Mammary epithelial cell (primary cell): ENCODE measurements at places on chromosomes 4 and X. TPM values are rescaled to one million over a fixed set of nuclear protein-coding genes. Genes with fewer than 3 reads are reported as not detected.

DNA sequence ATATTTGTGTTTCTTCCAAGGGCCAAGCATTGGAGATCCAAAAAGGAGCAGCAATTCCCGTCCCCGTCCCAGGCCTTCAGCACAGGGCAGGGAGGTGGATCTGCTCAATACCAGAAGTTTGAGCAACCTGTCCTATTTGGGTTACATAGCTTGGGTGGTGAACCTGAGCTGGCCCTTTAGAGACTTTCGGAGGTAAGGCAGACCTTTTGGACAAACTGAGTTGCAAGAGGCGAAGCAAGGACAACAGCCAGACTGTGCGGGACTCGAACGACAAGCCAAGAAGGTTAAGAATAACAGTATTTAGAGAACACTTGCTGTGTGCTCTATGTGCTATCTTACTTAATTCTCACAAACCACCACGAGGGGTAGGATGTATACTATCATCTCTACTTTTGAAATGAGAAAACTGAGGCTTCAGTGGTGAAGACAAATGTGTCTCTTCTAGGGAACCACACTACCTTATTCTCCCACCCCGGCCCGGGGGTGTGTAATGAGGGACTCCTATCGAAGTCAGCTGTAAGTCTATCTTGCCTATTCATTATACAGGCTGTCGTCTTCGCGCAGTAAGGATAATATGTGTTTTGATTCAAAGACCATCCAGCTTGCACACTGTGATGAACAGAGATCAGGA is 1.3 kb downstream of the NOP14 start:
- DNase-seq, result no peak

DNA sequence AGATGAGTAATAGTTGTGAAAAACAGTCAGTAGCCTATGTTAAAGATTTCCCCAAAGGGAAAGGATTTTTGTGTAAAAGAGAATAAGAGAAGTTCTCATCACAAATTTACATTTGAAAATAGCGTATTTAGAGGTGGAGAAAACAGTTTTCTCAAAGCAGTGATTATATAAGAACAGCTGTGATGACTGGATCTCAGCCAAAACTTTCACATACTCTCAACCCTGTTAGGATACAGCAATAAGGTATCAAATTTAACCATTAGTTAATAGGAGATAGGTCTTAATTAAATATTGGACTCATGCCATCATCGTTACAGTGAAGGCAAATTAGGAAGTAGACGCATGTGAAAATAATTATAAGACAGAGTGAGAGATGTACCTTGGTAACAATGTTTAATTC is 622.7 kb downstream of the PCDH18 start:
- DNase-seq, result no peak

DNA sequence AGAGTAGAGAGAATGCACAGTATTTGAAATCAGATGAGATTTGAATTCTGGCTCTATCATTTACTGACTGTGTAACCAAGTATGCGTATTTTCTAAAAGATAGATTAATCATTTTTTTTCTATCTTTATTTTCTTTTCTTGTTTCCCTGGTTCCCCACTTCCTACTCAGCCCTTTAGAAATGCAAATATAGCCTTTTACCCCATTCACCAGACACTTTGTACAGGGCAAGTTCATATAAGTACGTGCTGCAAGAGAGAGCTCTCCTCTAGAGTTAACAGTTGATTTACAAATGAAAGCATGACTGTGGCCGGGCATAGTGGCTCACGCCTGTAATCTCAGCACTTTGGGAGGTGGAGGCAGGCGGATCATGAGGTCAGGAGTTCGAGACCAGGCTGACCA is 17.8 kb upstream of the TDO2 start:
- DNase-seq, result no peak

FAT4 gene
- polyA plus RNA-seq, result 0.42 TPM

DNA sequence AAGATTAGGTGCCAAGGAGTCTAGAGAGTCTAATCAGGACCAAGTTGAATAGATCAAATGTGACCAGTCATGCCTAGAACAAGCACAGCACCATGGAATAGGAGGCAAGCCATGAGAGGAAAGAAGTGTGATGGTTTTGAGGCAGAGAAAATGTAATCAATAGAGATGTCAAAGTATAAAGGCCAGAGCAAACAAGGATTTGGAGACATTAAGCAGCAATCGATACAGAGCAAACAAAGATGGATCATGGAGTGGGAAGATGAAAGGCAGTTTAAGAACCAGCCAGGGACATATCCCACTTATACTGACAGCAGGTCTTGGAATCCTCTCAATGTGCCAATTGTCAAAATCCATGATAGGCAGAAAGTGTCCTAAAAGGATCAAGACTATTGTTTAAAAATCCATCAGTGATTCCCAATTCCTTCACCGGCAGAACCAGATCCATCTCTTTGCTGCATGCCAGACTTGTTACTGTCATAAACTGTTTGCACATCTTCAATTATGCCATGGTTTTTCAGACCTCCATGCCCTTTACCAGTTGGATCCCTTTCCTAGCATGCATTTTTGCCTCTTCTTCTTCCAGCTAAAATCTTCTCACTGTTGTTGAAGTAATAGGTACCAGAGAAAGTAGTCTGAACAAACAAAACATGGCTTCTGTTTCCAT is 520.7 kb upstream of the ARX start:
- no peak for DNase-seq

FUNDC2 gene
- polyA plus RNA-seq, result 48.4 TPM

EIF2S3 gene
- 91.3 TPM for polyA plus RNA-seq

GRCh38 chr4:100189820-100190642 is at the start of gene DDIT4L:
Gene DDIT4L, minus strand, starts transcription at chr4:100190468. Its CDS starts 485 bp downstream, at chr4:100189983.
- DNase-seq, result peak; percentile 6

- no peak for DNase-seq
Measured at GRCh38 chr4:2470791-2471190, 1.9 kb downstream of the RNF4 start.

- no peak for DNase-seq
Measured at GRCh38 chrX:153831429-153832150, 1.2 kb upstream of the PDZD4 start.

DNA sequence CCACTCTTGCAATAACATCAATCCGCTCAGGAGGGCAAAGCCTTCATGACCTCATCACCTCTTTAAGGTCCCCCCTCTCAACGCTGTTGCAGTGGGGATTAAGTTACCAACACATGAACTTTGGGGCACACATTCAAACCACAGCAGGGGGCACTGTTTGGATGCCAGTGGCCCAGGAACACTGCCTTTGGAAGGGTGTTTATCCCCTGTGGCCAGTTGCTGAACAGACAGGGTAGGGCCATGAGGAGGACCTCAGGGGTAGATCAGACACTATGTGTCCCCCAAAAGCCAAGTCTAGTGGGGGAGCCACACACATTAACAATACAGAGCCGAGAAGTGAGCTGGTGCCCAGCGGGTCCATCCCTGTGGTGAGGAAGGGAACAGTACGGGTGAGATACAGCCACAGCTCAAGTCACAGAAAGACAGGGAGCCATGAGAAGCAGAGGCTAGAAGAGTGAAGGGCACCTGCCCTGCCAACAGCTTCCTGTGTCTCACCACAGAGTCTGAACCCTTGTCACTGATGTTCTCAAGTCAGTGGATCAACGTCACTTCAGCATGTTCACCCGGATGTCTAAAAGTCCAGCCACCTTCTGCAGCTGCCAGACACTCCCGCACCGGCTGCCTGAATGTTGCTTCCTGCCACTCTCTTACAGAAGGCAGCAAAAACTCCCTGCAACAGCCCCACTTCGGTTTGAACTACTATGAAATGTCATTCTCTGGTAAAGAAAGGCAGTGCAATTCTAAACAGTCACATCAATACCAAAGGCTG is 19.9 kb upstream of the MXD4 start:
- no peak for DNase-seq

STOX2 gene
- 1.8 TPM for polyA plus RNA-seq

DNA sequence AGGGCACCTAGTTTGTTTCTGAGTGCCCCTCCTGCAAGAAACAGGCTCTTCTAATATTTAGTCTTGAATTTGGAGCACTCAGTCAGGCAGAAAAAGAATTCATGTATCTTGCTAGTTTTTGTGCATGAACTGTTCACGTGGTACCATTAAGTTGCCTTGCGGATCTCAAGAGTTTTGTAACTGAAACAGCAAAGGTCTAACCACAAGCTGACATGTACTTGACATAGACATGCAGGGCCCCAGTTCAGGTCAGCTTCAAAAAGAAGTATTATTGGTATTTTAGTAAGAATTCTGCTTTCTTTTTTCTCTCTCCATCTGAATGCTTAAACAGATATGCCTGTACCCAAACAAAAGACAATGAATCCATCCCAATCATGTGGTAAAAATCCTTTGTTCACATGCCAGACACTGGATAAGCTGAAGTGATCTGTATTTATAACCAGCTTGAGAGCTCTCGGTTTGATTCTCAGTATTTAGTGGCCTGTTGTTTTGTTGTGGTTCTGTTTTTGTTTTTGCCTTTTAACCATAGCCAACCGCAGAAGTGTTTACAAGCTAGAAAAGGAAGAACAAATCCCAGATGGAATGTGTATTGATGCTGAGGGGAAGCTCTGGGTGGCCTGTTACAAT is 13.0 kb downstream of the RGN start:
- no peak for DNase-seq

KLKB1 gene
- not detected for polyA plus RNA-seq

MAGT1 gene
- polyA plus RNA-seq, result 54.2 TPM

GPC4 gene
- 1.2 TPM for polyA plus RNA-seq

DNA sequence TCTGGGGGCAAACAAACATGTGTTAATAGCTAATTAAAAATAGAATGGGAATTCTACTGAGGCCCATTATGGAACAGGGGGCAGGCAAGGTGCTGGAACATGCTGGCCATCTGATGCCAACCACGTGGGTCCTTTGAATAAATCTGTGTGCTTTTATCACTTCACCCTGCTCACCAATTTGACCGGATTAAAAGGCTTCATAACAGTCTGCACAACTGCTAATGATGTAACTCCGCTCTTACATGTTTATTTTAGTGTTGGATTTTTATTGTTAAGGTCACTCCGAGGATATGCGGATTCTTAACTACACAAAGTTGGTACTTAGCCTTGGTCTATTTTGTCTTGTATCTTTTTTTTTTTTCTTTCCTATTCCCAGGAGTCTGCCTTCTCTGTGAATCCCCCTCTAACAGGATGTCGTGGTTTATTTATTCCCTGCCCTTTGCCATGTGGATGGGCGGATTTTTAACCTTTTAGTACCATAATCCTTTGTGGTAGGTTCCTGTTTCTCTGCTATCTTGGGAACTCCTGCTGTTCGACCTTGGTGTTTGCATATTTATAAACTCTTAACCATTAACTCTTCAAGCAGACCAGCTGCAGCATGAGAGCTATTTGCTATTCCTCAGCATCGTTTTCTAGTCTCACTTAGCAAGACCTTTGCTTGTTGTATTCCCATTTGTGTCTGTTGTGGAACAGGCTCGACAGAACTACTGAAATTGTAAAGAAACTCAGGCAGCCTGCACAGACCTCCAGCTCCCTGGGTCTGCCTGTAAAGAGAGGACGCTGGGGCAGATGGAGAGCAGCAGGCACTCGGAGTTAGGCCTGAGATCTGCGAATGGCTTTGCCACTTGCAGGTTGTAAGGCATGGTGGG is 38.0 kb downstream of the TRIM2 start:
- DNase-seq, result no peak

GRCh38 chr4:174873931-174874330 is 44.2 kb upstream of the ADAM29 start:
- DNase-seq, result no peak

DNA sequence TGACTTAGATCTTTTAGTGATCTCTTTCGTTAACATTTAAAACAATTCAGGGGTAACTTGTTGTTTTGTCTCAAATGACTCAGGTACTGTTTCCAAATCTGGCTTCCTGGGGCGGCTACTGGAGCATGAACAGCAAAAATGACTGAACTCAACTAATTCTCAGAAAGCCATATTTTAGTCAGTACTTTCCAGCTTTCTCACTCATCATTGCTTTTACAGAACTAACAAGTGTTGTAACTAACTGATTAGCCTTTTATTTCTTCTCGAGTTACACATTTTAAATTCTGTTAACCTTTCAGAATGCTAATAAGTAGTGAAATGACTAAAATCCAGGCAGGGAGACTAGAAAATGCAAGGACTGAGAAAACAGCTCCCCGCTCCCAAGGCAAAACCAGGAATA is 55.3 kb downstream of the JADE3 start:
- no peak for DNase-seq

DNA sequence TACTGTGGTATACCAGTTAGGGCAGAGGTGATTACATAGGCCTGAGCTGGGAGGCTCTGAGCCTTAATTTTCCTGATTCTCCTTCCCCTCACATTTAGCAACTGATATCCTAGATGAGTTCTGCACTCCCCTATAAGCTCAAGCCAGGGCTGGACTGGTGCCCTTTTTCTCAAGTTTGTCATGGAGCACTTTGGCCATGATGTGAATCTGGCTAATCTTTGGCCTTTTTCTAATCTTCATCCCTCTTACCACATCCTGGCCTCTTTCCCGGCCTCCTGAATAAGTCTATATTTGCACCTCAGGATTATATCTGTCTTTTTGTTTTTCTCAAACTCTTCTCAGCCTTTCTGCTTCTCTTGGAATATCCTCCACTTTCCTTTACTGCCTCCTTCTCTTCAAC is 10.9 kb upstream of the LAS1L start:
- DNase-seq, result no peak

- no peak for DNase-seq
Measured at GRCh38 chrX:24277405-24277804, 36.5 kb downstream of the SUPT20HL2 start.

CENPVL1 gene
- polyA plus RNA-seq, result not detected

DNA sequence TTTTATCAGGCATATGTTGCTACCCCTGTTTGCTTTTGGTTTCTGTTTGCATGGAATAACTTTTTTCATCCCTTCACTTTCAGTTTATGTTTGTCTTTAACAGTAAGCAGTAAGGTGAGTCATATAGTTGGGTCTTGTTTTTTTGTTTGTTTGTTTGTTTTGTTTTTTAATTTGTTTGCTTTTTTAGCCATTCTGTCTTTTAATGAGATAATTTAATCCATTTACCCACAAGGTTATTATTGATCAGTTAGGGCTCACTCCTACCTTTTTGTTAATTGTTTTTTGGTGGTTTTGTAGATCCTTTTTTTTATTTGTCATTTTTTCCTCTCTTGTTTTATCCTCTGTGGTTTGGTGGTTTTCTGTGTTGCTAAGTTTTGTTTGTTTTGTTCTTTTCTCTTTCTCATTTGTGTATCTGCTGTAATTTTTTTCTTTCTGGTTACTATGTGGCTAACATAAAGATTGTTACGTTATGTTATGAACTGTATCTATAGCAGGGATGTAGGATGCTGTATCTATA is 379.5 kb upstream of the MAD2L1 start:
- DNase-seq, result no peak

DNA sequence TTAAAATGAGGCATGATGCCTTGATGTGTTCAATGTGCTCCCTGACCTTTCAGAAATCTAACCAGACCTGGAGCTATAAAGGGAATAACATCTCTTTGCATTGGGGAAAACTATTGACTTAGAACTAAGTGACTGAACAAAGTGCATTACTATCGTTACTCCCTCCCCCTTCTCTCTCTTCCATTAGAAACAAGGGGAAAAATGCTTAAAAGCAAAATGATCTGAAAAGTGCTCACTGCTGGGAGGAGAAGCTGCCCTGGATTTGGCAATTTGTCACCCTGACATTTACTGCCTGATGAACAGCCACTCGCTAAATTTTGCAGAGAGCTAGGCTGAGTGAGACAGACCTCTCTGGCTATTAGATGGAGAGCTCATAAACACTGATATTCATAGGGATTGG is 48.6 kb upstream of the PARM1 start:
- DNase-seq, result no peak
